ENCODE measurements at places on chromosomes 4 and X.

DNA sequence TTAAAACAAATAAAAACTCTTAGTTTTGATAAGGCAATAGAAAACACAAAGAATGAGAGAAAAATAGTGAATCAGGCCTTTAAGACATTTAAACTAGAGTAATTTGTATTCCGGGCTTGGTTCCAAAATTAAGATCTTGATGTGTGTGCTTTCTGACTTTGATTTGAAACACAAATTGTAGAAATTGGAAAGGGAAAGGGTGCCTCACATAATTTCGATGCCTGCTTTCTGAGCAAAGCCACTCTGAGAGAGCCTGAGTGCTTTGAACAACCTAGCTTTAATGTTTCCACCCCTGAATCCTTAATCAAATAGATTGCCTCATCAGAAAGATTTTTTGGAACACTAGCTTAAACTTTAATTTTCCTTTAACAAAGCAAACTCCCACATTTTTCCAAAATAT, 666.8 kb downstream of the PCDH18 start:
- no peak for DNase-seq

DNA sequence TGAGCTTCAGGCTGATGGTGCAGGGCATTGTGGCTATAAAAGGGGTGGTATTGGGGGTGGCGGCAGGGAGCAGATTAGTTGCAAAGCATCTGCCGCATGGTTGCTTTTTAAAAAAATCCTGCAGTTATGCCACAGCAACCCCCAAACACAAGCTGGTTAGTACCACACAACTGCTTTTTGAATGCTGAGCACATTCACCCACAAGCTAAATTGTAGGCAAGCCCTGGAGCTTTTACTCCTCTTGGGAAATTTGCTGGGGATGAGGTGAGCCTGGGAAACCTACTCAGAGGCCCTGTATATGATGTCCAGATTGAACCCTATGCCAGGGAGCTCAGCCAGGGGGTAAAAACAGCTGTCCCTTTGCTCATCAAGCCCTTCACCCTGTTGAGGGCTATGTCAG, 33.8 kb upstream of the TRIM2 start:
- DNase-seq, result peak; percentile 36

- DNase-seq, result no peak
These were observed 6.9 kb downstream of the GAK start for GRCh38 chr4:925171-925570.

- DNase-seq, result no peak
These were observed 2389.0 kb upstream of the AGA start for GRCh38 chr4:179831274-179831673.

DNA sequence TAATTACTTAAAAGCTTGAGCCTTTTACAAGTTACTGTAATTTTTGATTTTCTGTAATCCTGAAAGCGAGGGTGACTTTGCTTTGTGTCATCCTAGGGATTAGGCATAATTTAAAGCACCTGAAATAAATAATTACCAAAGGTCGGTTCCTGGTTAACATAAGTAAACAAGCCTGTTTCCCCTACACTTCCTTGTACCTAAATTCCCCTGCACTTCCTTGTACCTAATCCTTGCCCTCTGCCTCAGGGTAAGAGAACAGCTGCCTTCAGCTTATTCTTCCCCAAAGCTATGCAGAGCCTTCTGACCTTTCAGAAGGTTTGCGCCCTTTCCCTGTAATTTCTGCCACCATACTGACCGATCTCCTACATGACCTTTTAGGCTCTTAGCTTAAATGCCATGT, 166.1 kb upstream of the PDE5A start:
- no peak for DNase-seq

GRCh38 chr4:20572976-20573375, 127.3 kb upstream of the PACRGL start:
- DNase-seq, result no peak

GRCh38 chrX:126819429-126819828, at the start of gene PRR32:
Gene PRR32 (plus strand): TSS chrX:126819729. CDS start chrX:126819844, 115 bp downstream.
- no peak for DNase-seq

DNA sequence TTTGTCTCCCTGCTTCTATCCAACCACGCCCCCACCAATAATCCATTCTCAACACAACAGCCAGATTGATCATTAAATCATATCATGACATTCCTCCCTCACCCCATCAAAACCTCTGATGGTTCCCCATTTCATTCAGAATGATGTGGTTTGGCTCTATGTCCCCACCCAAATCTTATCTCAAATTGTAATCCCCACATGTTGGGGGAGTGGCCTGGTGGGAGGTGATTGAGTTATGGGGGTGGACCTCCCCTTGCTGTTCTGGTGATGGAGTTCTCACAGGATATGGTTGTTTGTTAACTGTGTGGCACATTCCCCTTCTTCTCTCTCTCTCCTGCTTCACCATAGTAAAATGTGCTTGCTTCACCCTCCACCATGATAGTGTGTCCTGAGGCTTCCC, 23.3 kb downstream of the TRMT2B start:
- no peak for DNase-seq

DNA sequence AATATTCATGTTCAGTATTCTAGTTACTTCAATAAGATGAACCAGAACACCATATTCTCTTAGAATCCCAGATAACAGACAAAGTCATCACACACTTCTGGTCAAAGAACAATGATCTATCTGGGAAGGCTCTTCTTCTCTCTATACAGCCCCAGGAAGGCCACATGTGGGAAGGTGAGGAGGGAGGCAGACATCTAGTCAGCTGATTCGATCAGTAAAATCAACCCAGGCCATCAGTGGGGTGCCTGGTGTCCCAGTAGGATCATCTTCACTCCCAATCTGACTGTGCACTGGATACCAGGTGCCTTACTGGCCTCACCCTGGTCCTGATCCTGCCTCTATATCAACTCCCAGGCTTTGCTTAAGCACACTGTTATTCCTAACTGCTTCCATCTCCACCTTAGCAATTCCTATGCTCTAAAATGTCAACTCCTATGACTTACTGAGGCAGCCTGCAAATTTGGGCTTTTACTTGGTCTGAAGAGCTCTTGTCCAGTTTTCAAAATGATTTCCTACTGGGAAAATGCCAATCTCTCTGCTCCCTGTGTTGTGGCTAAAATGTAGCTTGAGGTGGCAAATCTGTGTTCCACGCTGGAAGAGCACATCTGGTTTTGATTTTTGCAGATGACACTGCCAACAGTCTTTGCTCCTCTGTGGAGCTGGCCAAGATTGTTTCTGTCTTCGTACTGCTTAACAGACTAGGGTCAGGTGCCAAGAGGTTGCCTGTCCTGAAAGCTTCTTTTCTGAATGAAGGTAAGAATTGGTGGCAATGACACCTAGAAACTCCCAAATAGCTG, 128.7 kb downstream of the MGST2 start:
- no peak for DNase-seq

GRCh38 chr4:2837904-2838496, 5.6 kb upstream of the ADD1 start:
- DNase-seq, result peak; percentile 19

DNA sequence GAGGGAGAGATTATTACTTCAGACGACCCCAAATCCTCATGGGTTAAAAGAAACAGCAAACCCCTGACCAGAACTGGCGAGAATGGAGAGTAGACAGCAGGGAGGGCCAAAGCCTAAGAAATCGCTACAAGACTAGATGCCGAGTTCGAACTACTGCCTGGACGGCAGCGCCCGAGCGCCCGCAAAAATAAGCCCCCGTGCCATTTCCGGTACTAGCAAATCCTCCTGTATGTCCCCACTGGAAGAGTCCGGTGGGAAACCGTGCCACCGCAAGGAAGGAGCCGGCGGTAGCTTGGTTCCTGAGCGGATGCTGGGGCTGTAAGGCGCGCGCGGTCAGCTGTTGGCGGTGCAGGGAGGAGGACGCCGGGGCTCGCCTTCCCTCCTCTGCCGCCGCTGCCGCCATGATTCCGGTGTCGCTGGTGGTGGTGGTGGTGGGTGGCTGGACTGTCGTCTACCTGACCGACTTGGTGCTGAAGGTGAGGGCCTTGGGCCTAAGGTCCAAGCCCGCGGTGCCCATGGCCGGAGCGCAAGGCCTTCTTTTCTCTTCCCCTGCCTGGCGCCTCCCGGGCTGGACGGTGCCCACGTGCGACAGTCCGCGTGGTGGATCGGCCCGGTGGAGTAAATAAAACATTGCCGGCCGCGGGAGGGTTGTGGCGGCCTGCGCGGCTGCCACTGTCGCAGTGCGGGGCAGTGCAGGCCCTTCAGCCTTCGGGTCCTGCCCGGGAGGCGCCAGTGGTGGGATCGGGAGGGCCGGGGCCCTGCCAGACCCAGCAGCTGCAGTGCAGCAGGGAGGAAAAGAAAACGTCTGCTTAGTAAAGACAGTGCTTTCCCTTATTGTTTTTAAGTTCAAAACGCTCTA, at the start of gene MBTPS2:
Gene MBTPS2 (plus strand): TSS at position 284 of the 859 bp plus-strand sequence. CDS start 118 bp downstream, at position 402.
- peak; percentile 82 for DNase-seq

- no peak for DNase-seq
These were observed 58.5 kb upstream of the CLCN4 start for GRCh38 chrX:10098270-10098713.

DNA sequence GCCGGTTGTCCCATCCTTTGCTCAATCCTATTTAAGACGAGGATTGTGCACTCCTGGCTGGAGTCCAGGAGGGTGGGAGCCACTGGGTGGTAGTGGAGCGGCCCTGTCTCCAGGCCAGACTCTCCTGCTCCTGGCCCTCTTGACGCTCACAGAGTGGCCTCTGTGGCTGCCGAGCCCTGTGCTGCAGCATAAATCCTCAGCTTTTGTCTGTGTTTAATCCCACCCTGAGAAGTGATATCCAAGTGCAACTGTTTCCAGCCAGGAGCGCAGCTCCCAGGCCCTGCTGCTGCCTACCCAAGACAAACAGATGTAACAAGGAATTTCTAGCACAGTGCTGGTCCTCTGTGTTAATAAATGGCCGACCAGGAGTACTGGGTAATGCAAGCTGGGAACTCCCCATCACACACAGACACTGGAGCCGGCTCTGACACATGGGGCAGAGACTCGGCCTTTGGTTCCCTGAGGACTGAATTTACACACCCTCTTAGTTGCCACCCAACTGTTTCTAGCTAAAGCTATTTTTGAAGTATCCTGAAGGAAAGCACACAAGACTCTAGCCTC, 85.3 kb downstream of the GATB start:
- no peak for DNase-seq

All from nucleus accumbens (tissue), 56 donors.